ENCODE measurements at places on chromosomes 5 and 9.
A peak's percentile ranks its signal among the peaks of the same experiment; 100 is the strongest.

DNA sequence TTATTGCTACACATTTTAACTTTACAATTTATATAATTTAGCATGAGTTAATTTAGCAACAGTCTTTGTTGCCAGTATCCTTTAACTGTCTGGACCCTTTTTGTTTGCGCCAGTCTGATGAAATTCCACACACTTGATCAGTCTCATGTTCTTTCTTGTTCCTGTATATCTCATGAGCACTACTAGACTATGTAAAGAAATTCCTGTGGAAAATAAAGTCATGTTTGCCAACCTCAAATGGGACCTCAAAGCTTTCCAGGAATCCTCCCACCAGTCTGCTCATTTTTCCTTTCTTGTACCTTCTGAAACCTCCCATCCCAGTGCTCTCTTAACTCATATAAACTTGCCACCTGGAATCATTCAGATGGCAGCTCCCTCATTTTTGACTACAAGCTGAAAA lies 8.0 kb downstream of the DMXL1 start:
- no peak for DNase-seq

GRCh38 chr5:141420855-141421488 lies at the start of gene PCDHGA11:
Gene PCDHGA11 (plus strand): TSS chr5:141421051. CDS start chr5:141421228, 177 bp downstream.
- DNase-seq = no peak

GRCh38 chr5:130280528-130281217 lies 376.4 kb downstream of the CHSY3 start:
- DNase-seq = no peak

GRCh38 chr5:65721050-65721719 lies 724 bp downstream of the SGTB start:
- DNase-seq = peak; percentile 15

DNA sequence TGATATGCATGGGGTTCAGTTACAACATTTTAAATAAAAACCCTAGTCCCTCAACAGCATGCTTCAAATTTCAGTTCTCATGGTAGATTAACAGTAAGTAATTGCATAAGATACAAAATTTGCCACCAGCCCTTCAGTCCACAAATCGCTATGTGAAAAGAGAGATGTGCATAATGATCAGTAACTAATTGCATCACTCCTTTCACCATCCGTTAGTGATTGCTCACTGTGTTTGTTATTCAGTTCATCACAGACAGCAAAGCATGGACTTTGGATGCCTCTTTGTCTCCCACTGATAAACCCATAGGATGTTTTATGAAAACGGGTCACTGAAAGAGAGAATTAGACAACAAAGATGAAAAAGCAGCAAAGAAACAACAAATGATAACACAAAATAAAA lies 103.2 kb downstream of the MCTP1 start:
- DNase-seq = no peak

- DNase-seq = no peak
These were observed 10.0 kb downstream of the CRB2 start for GRCh38 chr9:123365881-123366528.

DNA sequence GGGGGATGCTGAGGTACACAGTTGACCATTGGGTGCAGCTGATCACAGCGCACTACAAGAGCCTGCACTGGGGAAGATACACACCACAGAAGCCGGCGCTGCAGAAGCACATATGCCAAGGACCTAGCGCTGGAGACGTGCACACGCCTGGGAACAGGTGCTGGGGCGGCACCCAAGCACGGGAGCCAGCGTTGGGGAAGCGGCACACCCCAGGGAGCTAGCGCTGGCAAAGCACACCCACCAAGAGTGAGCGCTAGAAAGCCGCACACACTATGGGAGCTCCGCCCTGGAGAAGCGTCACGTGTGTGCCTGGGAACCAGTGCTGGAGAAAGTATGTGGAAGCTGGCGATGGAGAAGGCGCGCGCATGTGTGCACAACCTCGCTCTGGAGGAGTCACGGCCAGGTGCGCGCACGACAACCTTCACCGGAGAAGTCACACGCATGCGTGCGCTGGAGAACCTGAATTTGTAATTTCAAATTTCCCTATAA lies 4.5 kb downstream of the FANCC start:
- no peak for DNase-seq

- DNase-seq = no peak
These were observed 69.2 kb downstream of the SYK start for GRCh38 chr9:90870621-90871326.

DNA sequence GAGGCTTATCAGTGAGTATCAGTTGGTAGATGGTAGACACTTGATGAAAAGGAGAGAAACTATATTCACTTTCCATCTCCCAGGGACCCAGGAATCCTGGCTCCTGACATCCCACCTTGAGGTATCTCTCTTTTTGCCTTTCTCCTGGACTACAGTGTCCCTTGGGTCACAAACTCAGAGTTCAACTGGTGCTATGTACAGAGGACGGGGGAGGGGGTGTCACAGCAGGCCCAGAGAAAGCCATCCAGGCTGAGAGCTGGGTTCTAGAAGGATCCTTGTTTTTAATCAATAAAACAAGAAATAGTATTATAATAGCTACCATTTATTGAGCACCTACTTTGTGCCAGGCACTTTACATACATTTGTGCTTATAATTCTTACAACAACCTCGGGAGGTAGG lies 10.3 kb downstream of the MYORG start:
- no peak for DNase-seq

DNA sequence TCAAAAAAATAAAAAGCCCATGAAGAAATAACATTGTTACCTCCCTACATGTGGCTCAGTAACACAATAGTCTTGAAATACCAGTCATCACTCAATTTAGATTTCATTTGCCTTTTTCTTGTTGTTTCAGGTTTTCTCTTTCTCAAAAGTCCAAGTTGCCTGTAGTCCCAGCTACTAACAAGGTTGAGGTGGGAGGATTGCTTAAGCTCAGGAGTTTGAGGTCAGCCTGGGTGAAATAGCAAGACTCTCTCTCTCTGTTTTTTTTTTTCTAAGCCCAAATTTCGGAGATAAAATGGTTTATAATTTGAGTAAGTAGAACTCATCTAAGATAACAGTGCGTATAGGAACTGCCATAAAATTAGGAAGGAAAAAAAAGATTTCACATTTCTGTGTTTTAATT lies 17.5 kb upstream of the NDUFS4 start:
- no peak for DNase-seq

- DNase-seq = no peak
These were observed 1485.1 kb downstream of the EFNA5 start for GRCh38 chr5:106185661-106186081.

GRCh38 chr5:134555890-134556311 lies 30.4 kb downstream of the JADE2 start:
- DNase-seq = peak; percentile 55

DNA sequence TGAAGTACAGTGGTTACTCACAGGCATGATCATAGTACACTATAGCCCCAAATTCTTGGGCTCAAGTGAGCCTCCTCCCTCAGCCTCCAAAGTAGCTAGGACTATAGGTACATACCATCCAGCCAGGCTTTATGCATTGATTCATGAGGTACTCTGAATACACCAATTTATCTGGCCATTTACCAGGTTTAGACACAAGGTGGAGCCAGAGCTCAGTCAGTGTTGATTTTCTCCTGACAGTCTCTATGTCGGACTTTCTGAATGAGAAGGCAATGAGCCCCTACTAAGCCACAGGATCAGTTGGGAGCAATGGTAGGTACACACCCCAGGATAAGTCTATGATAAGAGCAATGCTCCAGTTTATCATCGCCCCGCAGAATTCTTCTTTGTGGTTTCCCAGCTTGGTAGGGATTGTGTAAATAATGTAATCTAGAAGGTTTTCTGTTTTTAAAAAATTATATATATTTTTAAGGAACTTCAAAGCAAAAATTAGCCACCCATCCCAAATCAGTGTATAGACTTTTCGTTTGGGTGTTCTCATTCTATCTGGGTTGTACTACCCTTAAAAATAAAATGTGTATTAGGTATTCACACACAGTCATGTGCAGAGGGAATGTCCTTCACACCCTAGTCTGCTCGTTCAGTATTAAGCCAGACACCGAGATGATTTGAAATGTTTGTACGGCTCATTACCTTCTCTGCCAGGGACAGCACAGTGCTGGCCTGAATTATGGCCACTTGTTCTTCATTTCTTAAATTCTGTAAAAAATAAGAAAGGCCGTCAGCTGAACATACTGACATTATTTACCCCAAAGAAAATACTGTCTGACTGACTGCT lies 118.4 kb upstream of the DPYSL3 start:
- DNase-seq = no peak

DNA sequence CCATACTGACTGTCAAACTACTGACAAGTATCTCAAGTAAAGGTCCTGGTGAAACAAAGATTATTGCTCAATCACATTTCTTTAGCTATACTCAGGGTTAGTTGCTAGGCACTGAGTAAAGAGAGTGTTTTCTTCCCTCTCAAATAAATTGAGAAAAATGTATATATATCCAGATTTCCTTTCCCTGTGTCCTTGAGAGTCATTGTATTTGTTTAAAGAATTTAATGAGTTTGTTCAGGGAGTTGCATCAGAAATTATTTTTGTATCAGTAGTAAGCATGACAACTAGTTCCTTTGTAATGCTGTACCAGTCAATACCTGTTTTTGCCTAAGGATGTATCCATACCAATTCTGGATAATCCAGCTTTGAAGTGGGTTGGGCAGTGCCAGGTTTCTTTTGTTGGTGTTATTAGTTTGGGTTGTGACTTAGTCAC lies 3.2 kb upstream of the ANKHD1 start:
- DNase-seq = no peak

GRCh38 chr9:20286154-20286700 lies 336.1 kb downstream of the MLLT3 start:
- no peak for DNase-seq

- no peak for DNase-seq
These were observed 4.8 kb upstream of the SARDH start for GRCh38 chr9:133742849-133743444.

DNA sequence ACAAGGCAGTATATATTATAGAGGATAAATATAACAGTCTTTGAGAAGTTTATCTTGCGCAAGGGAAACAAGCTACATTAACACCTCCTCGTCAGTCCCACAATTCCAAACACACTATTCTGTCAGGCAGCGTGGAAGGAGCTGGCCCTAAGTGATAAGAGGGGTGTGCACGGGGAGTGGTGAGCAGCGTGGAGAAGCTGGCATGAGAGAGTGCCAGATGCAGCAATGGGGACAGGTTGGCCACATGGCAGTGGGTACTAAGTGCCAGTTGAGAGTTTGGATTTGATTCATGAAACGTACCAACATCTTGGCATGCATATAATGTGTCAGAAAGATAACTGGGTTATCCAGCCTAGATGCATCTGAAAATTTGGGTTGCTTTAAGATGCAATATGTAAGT lies 460.2 kb downstream of the ICE1 start:
- no peak for DNase-seq

- DNase-seq = peak; percentile 19
These were observed 192.6 kb downstream of the ESM1 start for GRCh38 chr5:54792611-54793404.

GRCh38 chr5:159725475-159725874 lies 190.8 kb upstream of the ADRA1B start:
- no peak for DNase-seq

GRCh38 chr5:127019928-127020327 lies 10.4 kb downstream of the MARCHF3 start:
- DNase-seq = no peak

GRCh38 chr5:125835293-125836172 lies 587.7 kb upstream of the GRAMD2B start:
- DNase-seq = no peak

- no peak for DNase-seq
These were observed 35.0 kb upstream of the ANKH start for GRCh38 chr5:14906628-14907027.

GRCh38 chr9:83449166-83449565 lies 89.0 kb downstream of the FRMD3 start:
- no peak for DNase-seq

DNA sequence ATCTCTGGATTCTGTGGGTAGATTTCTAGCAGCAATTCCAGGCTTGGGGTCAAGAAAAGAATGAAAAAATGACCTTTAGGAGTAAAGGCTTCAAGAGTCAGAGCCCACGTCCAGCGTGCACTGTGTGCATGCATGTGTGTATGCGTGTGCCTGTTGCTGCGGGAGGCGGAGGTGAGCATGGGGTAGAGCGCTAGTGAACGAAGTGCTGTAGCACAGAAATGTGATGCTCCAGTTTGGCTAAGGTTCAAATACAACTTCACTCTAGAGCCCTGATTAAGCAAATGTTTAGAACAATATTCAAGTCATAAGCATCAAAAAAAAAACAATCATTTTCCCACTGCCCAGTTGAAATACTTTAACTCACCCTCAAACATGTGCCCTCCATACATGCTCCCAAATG lies 403.9 kb downstream of the ZNF608 start:
- no peak for DNase-seq

DNA sequence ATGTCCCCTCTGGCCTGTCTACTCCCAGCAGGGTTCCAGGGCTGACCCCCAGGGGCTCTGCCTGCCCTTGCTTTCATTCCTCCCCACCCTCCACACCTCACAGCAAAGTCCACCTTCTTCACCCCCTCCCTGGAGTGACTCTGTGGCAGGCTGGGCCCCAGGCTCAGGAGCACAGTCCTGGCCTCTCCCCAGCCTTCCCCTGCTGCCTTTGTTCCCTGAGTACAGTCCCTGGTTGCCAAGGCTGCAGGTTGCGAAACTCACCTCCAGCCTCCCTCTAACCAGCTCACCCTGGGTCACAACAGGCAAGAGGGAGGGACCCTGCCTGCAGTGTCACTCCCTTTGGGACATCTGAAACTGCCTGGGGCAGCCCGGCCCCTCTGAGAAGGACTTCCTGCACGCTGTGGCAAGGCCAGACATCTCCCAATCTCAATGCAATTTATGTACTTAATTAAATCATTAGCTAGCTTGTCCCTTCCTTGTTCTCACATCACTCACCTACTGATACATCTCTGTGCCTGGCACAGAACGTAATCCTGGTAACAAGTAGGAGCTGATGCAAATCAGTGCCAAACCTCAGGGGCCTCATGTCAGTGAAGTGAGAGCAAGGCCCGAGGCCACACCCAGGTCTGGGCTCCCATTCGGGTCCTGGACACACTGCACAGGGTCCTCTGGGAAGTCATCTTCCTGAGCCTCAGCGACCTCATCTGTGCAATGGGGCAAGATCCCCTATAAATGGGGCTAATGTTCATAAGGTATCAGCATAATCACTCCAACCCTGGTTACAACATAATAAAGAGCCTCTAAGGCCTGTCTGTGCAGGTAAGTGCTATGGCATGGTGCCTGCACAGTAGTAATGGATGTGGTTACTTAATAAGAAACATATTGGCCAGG lies 27.3 kb upstream of the TRIM14 start:
- no peak for DNase-seq

DNA sequence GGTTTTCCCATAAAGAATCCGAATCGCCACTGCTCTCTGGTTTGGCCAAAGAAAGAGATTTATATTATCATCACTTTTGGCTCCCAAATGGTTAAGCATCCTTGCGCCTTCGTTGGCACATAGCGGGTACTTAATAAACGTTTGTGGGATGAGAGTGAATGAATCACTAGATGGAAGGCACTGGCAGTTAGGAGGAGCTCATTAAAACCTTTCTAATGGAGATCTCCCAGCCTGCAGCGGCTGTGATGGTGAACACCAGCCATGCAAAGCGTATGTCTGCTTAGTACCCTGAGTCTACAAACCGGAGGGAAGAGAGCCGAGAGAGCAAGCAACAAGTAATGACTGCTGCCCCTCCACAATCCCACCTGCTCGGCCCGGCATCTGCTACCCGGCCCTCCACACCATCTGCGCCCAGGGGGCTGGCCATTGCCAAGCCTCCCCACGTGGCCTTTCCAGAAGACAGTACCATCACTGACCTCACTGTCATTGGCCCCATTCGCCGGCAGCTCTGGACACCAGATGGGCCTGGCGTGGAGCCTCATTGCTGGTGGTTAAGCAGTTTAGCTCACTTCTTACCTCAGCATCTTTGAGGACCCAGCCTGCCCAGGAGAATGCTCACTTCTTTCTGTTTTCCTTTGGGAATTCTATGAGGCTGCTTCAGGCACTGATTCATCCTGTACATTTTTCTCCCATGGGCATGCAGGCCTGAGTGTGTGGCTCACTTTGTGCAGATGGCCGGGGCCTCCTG lies 39.3 kb upstream of the ANKRD33B start:
- DNase-seq = no peak

Measured in thoracic aorta (tissue), 2 donors.